Stimulated activated CD4-positive, alpha-beta T cell treated with anti-CD3 and anti-CD28 coated beads, TNF-alpha, amount 100 ng/mL, for 24 hours (primary cell): ENCODE measurements at places on chromosomes 7 and 10.

GRCh38 chr10:58174831-58175230 is 92.9 kb downstream of the IPMK start:
- DNase-seq, result no peak

- DNase-seq, result no peak
These were observed 13.3 kb upstream of the PIP4K2A start for GRCh38 chr10:22727663-22728062.

DNA sequence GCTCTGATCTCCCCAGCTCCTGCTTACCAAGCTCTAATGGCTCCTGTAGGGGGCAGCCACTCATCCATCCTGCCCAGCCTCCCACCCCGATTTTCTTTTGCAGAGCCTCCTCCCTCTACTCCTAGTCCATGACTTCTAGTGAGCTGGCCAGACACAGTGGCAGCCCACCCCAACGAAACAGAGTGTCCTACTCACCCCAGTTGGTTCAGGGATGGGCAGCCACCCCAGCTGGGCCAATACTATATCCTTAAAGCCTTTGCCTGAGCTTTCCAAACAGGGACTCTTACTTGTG is 77.1 kb downstream of the GRID1 start:
- no peak for DNase-seq

DNA sequence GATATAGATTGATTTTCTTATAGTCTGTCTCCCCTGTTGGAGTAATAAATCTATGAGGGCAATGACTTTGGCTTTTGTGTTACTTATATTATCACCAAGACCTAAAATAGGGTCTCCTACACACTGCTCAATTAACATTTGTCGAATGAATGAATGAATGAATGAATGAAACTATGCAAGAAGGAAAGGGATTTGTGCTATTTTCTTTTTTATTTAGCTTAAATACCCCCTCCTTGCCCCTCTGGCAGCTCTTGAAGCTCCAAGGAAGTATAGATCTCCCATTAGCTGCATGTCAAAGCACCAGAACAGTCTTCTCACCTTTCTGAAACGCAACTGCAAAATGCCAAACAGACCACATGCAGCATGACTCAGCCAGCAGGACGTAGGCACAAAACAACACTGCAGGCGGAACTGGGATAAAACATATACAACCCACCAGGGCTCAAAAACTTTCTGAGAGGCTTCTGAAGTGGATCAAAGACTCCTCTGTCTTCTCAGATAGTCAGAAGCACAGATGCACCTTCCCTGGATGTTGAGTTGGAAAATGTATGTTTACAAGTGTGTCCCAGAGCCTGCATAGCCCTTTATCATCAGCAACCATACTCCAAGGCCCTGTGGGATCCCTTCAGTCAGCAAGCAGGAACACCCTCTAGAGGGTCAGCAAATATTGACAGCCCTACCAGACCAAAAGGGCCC is 187.8 kb downstream of the NPSR1 start:
- no peak for DNase-seq
